ENCODE measurements at places on chromosomes 7 and 10.
A peak's percentile ranks its signal among the peaks of the same experiment; 100 is the strongest.

GRCh38 chr7:608954-609353 is 89.3 kb upstream of the PDGFA start:
- no peak for DNase-seq

DNA sequence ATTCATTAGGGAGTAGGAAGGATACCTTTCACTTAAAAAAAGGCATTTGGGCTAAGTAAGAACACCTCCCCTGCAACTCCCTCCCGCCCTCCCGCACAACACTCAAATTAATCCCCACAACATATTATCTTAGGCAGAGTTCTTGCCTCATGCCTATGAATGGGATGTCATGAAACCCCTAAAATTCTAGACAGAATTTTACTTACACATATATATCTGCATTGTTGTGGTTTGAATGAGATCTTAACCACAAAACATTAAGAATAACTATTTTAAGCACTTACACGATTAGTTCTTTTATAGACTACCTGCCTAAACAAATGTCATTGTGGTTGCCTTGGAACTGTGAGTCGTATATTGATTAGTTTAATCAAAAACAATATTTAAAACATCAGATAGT is 4.5 kb upstream of the ITGB1 start:
- DNase-seq, result no peak

DNA sequence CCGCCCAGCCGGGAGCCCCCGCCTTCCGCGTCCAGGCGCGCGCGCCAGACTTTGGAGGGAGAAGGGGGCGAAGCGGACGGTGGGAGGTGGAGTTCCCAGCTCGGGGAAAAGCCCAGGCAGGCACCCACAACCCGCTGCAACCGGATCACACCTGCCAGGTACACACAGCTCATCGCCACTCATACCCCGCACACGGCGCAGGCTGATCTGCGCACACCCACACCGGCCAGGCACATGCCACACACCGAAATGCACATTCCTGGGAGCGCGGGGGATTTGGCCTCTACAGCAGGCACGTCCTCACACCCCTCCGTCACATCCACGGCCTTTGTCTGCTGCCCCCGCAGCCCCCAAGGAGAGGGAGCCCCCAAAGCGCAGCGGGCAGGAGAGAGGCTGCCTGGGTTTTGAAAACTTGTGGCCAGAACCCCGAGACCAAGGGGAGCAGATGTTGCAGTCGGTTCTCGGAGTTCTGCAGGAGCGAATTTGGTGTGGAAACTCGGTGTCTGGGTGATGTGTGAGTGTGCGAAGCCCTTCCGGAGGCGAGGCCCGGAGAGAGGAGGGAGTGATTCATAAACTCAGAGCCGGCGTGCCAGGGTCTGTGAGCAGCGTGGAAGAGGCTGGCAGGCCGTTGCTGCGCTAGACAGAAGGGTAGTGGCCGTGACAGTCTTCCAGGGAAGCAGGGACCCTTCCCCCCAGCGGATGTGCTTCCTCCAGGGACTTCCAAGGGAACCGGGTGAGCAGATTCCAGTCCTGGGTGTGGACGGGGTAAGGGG is 734 bp downstream of the CHST3 start:
- peak; percentile 93 for DNase-seq

DNA sequence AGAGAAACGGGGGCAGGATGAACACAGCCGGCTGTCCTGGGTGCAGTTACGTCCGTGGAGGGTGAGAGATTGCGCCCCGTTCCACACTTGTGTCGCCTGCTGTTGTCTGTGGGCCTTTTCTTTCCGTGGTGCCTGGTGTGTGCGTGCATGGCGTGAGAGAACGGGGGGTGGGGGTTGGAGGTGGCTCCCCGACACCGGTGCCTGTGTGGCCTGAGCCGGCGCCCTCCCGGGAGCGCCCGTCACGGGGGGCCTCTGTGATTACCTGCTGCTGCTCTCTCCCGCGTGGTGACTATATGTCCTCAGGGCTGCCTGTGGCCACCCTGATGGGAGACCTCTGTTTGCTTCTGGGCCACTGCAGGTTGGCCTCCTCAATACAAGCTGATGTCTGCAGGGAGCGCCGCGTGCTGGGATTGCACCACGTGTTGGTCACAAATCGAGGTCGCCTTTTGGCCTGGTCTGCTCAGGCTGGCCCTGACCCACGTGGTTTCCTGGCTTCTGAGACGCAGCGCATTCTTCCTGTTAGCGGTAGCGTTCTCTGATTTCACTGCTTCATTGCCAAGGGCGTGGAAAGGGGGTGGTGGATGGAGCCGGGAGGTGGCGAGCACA is 10.9 kb upstream of the AP5Z1 start:
- DNase-seq, result no peak

DNA sequence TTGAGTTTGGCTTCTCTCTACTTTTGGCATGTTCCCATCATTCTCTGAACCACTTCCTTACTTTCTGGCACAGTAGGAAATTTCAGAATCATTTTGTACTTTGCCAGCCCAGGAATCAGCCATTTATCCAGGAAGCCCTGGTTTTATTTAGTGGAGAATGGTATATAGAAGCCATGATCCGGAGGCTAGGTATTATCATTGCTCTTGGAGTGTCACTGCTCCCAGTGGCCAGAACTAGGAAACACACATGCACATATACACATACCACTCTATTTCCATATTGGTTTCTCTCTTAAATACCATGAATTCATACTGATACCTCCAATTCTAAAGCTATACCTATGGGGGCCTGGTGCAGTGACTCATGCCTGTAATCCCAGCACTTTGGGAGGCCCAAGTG is 36.3 kb downstream of the SUFU start:
- DNase-seq, result peak; percentile 7

DNA sequence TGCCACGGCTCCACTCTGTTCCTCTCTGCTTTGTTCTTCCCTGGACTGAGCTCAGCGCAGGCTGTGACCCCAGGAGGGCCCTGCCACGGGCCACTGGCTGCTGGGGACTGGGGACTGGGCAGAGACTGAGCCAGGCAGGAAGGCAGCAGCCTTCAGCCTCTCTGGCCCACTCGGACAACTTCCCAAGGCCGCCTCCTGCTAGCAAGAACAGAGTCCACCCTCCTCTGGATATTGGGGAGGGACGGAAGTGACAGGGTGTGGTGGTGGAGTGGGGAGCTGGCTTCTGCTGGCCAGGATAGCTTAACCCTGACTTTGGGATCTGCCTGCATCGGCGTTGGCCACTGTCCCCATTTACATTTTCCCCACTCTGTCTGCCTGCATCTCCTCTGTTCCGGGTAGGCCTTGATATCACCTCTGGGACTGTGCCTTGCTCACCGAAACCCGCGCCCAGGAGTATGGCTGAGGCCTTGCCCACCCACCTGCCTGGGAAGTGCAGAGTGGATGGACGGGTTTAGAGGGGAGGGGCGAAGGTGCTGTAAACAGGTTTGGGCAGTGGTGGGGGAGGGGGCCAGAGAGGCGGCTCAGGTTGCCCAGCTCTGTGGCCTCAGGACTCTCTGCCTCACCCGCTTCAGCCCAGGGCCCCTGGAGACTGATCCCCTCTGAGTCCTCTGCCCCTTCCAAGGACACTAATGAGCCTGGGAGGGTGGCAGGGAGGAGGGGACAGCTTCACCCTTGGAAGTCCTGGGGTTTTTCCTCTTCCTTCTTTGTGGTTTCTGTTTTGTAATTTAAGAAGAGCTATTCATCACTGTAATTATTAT is 1.2 kb downstream of the CLDN4 start:
- DNase-seq, result no peak

GRCh38 chr7:140564643-140565042 is 76.0 kb downstream of the DENND2A start:
- no peak for DNase-seq

DNA sequence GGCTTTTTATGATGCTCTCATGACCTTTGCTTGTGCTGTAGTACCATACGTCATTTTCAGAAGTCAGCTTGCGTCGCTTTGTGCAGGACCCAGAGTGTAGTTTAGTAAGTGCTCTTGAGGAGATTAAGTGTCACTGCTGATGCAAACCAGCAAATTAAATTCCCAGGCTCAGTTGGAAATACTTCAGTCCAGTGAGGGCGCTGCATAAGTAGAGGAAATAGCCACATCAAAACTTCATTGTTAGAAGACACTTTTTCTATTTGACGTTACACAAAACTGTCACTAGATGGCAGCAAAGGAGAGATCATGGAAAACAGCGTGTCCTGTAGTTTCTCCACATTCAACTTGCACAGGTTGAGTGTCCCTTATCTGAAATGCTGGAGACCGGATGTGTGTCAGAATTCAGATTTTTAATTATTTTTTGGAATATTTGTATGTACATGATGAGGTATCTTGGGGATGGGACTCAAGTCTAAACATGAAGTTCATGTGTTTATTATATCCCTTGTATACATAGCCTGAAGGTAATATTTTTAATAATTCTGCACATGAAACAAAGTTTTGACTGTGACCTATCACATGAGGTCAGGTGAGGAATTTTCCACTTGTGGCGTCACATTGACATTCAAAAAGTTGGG is 7.9 kb downstream of the ZNF22 start:
- no peak for DNase-seq

GRCh38 chr10:62081341-62082270 is 180.1 kb downstream of the ARID5B start:
- no peak for DNase-seq

DNA sequence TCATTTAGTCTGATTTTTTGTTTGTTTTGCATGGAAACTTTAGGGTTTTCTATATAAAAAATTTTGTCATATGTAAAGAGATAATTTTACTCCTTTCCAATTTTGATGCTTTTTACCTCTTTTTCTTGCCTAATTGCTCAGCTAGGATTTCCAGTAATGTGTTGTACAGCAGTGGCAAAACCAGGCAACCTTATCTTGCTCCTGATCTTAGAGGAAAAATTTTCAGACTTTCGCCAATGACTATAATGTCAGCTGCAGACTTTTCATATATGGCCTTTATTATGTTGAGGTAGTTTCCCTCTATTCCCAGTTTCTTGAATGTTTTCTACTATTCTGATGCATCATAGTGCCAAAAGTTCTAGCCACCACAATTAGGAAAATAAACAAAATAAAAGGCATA is 126.3 kb downstream of the ALOX5 start:
- DNase-seq, result no peak

DNA sequence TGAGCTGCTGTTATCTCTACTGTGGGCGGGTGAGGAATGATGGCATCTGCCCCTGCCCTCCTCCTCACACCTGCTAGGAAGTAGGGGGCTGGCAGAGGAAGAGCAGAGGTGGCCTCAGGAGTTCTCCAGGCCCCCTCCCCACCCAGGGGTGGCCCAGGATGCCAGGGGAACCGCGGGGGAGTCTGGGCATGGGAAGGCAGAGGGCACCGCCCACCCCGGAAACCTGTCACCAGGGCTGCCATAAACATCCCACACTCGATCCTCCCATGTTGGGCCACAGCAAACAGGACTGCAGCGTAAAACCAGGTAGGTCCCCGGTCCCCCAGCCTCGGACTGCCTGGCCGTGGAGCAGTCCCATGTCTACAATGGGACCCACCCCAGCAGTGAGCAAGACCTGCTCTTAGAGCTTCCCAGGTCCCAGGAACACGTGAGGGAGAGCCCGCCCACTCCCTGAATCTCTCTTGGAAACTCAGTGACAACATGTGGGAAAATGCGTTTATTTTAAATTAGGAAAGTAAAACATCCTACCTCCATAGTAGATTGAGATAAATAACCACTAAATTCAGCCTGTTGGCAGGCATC is 23.4 kb downstream of the EBF3 start:
- DNase-seq, result peak; percentile 55

Measured in posterior vena cava (tissue), 2 donors.